CD4-positive, alpha-beta T cell treated with Interferon alpha-2 for 1 hour (primary cell): ENCODE measurements at places on chromosomes 13 and 19.

GRCh38 chr13:72427757-72428528 lies 299.5 kb downstream of the MZT1 start:
- DNase-seq, result no peak

GRCh38 chr19:40599331-40599901 lies 1.8 kb upstream of the LTBP4 start:
- DNase-seq, result no peak

- DNase-seq, result peak; percentile 54
Observed at GRCh38 chr19:17079710-17080439, 4.3 kb downstream of the MYO9B start.

DNA sequence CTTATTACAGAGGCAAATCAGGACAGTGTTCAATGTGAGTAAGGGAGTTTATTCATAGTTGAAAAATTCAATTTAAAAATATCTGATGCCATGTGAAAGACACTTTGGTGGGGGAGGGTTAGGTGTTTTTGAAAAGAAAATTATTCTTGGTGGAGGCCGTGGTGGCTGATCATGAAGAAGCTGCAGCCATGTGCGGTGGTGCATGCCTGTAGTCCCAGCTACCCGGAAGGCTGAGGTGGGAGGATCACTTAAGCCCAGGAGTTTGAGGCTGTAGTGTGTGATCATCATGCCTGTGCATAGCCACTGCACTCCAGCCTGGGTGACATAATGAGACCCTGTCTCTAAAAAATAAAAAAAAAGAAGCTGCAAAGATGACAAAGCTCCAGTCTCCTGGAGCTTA lies 28.6 kb downstream of the WDFY2 start:
- DNase-seq, result no peak

DNA sequence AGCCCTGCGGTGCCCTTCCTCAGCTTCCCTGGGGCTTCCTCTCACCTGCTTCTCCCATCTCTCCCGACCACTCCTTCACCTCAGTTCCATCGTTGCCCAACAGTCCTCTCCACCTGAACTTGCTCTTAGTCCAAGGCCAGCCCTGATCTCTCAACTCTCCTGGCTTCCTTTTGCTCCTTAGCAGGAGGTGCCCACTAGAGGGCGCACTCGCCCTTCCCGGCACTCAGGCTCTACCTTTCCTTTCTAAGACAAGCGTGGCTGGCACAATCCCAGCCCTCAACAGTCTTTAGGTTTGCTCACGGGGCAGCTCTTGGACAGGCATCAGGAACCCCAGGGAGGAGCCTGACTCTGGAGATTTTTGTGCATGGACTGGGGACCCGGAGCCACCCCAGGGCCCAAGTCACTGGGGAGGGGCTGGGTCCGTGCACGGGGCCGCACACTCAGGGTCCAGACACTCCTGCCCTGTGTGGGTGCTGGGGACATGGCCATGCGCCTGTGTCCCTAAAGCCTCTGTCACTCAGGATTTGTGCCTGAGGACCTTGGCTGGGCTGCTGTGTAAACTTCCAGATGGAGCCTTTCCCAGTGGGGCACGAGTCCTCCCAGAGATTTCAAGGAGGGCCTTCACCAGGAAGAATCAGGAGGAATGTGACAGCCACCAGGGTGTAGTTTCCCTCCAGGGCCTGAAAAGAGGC lies 12.1 kb upstream of the CEACAM8 start:
- peak; percentile 33 for DNase-seq

GRCh38 chr13:99197117-99197651 lies 3.5 kb upstream of the UBAC2 start:
- peak; percentile 34 for DNase-seq

GRCh38 chr13:74575729-74576125 lies 441.5 kb upstream of the KLF12 start:
- peak; percentile 47 for DNase-seq

GRCh38 chr13:61316647-61317046 lies 99.0 kb downstream of the PCDH20 start:
- DNase-seq, result no peak

- DNase-seq, result no peak
Observed at GRCh38 chr13:40316301-40316700, 350.1 kb downstream of the FOXO1 start.

DNA sequence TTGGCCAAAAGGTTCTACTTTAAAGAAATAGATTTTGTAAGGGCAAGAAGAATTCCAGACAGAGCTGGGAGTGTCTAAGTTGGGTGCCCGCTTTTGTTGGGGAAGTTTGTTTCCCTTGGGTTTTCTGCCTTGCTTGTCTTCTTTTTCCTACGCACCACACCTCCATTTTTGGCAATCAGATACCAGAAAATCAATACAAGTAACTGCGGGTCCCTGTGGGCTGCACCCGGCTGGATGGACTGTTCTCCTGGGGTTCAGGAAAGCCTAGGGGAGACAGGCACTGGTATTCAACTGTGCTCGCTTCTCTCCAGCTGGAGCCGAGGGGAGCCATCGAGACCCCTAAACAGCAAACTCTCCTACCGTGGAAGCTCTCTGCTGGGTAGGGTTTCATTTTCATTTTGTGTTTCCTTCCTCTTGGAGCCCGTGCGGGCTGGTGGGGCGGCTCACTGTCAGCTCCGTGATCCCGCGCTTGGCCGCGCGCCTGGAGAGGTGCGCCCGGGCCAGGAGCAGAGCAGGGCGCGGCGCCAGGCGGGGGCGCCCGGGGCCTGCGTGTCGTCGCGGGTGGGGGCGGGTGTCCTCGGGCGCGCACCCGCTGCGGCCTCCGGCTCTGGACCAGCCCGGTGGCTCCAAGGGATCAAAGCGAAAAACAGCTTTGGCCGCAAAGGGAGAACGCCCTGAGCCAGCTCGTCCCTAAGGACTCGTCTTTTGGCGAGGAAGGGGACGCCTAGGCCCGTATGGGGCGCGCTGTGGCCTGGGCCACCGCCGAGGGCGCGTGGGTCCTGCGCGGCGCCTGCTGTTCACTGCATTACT lies 347.2 kb downstream of the ZNF536 start:
- DNase-seq, result no peak

GRCh38 chr13:92802776-92803175 lies 423.8 kb upstream of the GPC6 start:
- no peak for DNase-seq

- no peak for DNase-seq
Observed at GRCh38 chr19:49362048-49362928, at the start of gene TEAD2. TEAD2 (minus strand) TSS chr19:49362416; CDS start chr19:49360075, 2,341 bp downstream.

GRCh38 chr13:59780058-59780457 lies 383.7 kb downstream of the DIAPH3 start:
- DNase-seq, result no peak

DNA sequence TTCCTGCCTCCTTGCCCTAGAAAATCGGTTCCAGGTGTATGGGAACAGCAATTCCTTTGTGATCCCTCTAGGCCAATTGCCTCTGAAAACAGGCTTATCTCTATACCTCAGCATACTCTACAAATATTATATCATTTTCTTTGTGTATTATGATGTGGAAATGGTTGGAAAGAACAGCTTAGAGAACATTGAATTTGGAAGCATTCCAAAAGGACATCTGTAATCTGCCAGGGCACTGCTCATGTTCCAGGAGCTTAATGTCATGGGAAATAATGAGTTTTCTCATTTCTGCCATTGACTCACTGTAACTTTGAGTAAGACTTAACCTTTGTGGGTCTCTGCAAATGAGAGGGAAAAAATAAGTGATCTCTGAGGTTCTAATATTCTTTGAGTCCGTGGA lies 147.3 kb downstream of the UFM1 start:
- DNase-seq, result no peak

- no peak for DNase-seq
Observed at GRCh38 chr19:11031421-11032070, 57.7 kb upstream of the LDLR start.

DNA sequence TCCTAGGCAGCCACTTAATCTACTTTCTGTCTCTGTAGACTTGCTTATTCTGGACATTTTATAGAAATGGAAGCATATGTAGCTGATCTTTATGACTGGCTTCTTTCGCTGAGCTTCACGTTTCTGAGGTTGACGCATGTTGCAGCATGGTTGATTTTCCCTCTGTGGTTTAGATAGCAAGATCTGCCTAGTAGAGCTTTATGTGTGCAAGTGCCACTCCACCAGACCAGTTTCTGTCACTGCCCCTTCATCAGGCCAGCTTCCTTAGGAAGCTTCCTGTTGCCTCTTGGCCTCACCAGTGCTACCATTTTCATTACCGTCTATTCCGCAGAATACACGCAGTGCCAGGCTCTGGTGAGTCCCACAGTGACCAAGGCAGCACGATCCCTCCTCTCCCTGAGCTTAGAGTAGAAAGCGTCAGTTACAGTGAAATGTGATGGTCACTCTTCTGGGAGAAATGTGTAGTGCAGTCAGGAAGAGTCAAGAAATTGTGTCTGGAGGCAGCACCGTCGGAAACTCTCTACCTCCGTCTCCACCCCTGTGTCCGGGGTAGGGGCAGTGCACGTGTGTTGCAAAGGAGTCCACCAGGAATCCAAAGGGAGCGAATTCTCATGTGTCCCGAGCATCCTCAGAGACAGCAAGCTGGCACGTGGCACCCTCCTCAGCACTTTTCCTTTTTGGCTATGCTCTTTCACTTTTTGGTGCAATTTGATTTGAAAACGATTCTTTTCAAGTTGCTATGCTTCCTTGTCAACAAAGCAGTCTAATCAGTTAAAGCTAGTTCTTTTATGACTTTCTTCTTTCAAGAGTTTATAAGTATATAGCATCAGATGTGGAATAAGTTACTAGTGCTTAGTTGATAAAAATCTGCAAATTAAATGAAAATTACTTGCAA lies 45.4 kb upstream of the GPR183 start:
- DNase-seq, result peak; percentile 50

DNA sequence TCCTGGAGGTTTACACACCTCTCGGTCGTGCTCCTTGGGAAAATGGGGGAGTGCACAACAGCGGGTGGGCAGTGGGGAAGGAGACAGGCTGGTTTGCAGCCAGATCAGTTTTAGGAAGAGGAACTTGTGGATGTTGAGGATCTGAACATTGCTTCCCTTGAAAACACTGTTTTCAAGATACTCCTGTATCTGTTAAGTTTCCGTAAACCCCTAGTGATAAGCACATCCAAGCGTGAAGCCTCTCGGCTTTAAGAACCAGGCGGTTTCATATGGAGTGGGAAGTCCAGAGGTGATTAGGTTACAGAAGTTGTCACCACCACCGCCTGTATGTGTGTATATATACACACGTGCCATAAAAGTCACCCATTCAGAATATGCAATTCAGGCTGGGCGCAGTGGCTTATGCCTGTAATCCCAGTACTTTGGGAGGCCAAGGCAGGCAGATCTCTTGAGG lies 47.4 kb downstream of the SIPA1L3 start:
- no peak for DNase-seq
